MCF 10A (cell line): ENCODE measurements at places on chromosomes 2 and 18. TPM values are rescaled to one million over a fixed set of nuclear protein-coding genes. Genes with fewer than 3 reads are reported as not detected.

C18orf54 gene
- 4.4 and 5.5 TPM in 2 replicates for total RNA-seq

ADAM23 gene
- total RNA-seq: 0.12 TPM in 1 of 2 replicates, not detected in the other

CAPN14 gene
- total RNA-seq: not detected in 2 replicates

XIRP2 gene
- total RNA-seq: not detected in 2 replicates

MPP4 gene
- 0.29 TPM in 1 of 2 replicates, not detected in the other for total RNA-seq

SLC14A1 gene
- total RNA-seq: not detected in 2 replicates

PTPRM gene
- total RNA-seq: 82.8 and 107 TPM in 2 replicates

MRPS9 gene
- total RNA-seq: 30.4 and 40.0 TPM in 2 replicates

ERMN gene
- not detected in 2 replicates for total RNA-seq

RAX gene
- total RNA-seq: not detected in 2 replicates

CPS1 gene
- total RNA-seq: 18.4 and 20.6 TPM in 2 replicates

NYAP2 gene
- total RNA-seq: not detected in 2 replicates

BOK gene
- total RNA-seq: 15.5 and 18.6 TPM in 2 replicates

TFCP2L1 gene
- 22.6 and 24.3 TPM in 2 replicates for total RNA-seq

HES6 gene
- total RNA-seq: 16.8 and 19.7 TPM in 2 replicates

ALLC gene
- not detected in 2 replicates for total RNA-seq

VWC2L gene
- not detected in 2 replicates for total RNA-seq

UGT1A10 gene
- total RNA-seq: not detected in 2 replicates

EVX2 gene
- not detected in 2 replicates for total RNA-seq

WDR54 gene
- 16.4 and 19.9 TPM in 2 replicates for total RNA-seq

CHMP3 gene
- 123 and 131 TPM in 2 replicates for total RNA-seq

POMC gene
- not detected in 2 replicates for total RNA-seq

ME2 gene
- 64.8 and 67.2 TPM in 2 replicates for total RNA-seq

G6PC2 gene
- not detected in 2 replicates for total RNA-seq

SCG2 gene
- 0.52 and 0.84 TPM in 2 replicates for total RNA-seq

IL1F10 gene
- not detected in 2 replicates for total RNA-seq

RBFA gene
- 38.2 and 47.4 TPM in 2 replicates for total RNA-seq

C2orf80 gene
- total RNA-seq: not detected in 2 replicates

UGT1A8 gene
- not detected in 2 replicates for total RNA-seq

ACYP2 gene
- 14.3 and 17.8 TPM in 2 replicates for total RNA-seq

HNRNPLL gene
- 43.4 and 57.7 TPM in 2 replicates for total RNA-seq

UGT1A5 gene
- total RNA-seq: not detected in 2 replicates

SLC35F6 gene
- total RNA-seq: 76.9 and 110 TPM in 2 replicates

RFTN2 gene
- total RNA-seq: not detected in 2 replicates

RAB27B gene
- 32.2 and 73.5 TPM in 2 replicates for total RNA-seq

GGCX gene
- 49.1 and 52.2 TPM in 2 replicates for total RNA-seq

SH3YL1 gene
- total RNA-seq: 39.1 and 47.4 TPM in 2 replicates

TMSB10 gene
- total RNA-seq: 3,313 and 3,349 TPM in 2 replicates

REG1B gene
- total RNA-seq: not detected in 2 replicates

NAT8 gene
- not detected in 2 replicates for total RNA-seq

CAPN13 gene
- not detected in 2 replicates for total RNA-seq

CPLX4 gene
- not detected in 2 replicates for total RNA-seq

HOXD13 gene
- total RNA-seq: not detected in 2 replicates

AP1S3 gene
- total RNA-seq: 56.9 and 57.7 TPM in 2 replicates
